ENCODE measurements at places on chromosomes 7 and 10. TPM values are rescaled to one million over a fixed set of nuclear protein-coding genes. Genes with fewer than 3 reads are reported as not detected.

DNA sequence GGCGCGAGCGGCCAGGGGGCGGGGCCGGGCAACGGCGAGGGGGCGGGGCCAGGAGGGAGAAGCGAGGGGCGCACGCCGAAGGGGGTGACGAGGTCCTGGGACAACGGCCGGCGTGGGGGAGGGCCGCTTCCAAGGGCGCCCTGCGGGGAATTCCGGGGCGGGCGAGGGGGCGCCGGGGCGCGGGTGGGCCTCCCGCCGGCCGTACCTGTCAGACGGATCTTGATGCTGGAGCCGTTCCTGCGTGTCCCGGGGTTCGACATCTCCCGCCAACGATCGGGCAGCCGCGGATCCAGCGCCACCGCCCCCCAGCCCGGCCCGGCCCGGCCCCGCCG, 421 bp downstream of the SMURF1 start:
- no peak for DNase-seq

- DNase-seq: no peak
Measured at GRCh38 chr7:124310934-124311390, 278.1 kb upstream of the TMEM229A start.

DNA sequence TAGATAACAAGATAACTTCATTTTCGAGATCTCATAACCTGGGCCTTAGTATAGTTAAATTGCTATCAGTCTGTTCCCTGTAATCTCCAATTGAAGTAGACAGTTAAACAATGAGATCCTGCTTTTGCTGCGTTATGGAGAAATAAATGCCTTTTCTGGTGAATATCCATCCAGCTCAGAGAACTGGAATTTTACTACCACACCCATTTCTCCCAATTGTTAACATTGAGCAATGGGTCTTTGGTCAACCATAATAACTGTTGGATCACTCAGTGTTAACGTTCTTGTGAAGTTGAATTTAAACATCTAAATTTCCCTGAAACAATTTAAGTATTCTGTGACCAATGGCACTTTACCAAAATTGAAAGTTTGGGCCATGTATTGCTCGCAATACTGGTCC, 3.0 kb downstream of the CALU start:
- DNase-seq: no peak

DNA sequence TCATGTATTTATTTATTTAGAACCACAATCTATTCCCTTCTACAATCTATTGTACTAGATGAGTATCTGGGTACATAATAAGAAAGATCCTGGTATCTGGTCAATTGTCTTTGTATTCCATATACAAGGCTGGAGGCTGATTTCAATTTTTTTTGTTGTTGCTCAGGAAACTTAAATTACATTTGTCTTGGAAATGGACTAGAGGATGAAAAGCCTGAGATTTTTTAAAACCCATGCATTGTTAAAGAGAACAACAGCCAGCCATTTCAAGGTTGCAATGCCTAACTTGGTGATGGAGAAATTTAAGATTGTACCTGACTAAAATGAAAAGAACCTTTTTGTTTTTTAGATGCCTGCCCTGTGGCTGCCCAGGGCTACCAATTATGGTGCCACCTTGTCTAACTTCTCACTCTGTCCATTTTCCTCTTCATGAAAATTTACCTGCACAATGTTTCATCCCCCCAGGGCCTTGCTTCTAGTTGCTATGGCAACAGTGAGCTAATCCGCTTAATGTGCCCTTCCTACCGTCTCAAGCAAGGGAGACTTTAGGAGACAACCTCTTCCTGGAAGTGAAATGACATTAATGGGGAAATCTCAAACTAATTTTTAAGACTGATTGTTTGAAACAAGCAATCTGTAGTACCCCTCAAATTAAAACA, 203.7 kb upstream of the PHYHIPL start:
- no peak for DNase-seq

GRCh38 chr10:48945441-48946130, 5.9 kb upstream of the LRRC18 start:
- no peak for DNase-seq

DNA sequence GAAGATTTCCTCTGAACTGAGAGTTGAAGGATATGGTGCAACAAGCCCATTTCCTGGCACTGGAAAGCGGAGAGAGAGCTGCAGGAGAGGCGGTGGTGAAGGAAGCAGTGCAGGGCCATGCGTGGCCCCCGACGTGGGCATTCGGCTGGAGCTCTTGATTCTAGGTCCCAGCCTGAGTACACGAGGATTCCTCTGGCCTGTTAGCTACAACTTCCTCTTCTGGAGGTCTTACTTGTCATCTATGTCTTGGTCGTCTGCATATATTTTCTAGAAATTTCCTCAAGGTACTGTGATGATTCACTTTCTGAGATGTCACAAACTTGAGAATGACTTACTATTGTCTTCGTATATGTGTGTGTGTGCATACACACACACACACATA, 59.2 kb upstream of the JAZF1 start:
- no peak for DNase-seq

GRCh38 chr7:75992083-75992755, 2.2 kb downstream of the TMEM120A start:
- no peak for DNase-seq

- no peak for DNase-seq
Measured at GRCh38 chr10:71462062-71462935, 65.6 kb downstream of the CDH23 start.

DNA sequence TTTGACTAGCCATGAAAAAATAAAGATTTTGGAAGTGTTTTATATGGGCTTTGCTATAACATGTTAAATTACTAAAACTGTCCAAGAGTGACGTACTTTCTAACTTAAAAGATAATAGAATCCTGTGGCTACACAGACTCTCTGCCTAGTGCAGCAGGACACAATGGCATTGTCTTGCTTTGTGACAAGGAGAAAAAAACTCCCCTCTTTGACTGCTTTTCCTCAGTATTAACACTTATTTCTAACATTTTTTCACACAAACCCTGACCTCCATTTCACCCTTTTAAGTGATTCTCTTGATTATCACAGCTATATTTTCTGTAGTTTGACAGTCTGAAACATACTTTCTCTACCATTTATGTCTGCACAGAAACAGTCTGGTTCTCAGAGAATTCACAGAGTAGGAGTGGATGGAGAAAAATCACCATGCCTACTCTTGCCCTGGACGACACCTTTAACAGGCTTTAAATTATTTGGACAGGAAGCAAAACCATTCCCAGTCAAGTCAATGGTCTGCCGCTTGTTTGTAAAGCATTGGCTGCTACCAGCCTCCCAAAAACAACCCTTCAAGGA, 336.3 kb upstream of the SMIM30 start:
- no peak for DNase-seq

- no peak for DNase-seq
Measured at GRCh38 chr10:72812753-72813430, 80.6 kb upstream of the OIT3 start.

DNA sequence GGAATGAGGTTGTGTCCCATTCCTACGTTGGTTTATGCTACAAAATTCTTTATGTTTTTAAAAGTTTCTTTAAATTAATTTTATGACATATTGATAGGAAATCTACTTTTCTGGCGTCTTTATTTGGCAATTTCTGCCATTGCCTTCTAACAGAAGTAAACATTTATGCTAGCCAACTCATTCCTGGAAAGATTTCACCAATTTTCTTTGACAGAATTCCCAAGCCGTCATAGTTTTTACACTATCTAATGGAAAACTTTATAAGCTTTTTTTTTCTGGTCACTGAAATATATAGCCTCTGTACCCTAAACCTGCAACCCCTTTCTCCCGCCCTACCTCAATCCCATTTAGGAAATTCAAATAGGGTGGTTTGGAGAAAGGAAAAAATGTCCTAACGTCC, 6.1 kb upstream of the TCAF1 start:
- no peak for DNase-seq

DNA sequence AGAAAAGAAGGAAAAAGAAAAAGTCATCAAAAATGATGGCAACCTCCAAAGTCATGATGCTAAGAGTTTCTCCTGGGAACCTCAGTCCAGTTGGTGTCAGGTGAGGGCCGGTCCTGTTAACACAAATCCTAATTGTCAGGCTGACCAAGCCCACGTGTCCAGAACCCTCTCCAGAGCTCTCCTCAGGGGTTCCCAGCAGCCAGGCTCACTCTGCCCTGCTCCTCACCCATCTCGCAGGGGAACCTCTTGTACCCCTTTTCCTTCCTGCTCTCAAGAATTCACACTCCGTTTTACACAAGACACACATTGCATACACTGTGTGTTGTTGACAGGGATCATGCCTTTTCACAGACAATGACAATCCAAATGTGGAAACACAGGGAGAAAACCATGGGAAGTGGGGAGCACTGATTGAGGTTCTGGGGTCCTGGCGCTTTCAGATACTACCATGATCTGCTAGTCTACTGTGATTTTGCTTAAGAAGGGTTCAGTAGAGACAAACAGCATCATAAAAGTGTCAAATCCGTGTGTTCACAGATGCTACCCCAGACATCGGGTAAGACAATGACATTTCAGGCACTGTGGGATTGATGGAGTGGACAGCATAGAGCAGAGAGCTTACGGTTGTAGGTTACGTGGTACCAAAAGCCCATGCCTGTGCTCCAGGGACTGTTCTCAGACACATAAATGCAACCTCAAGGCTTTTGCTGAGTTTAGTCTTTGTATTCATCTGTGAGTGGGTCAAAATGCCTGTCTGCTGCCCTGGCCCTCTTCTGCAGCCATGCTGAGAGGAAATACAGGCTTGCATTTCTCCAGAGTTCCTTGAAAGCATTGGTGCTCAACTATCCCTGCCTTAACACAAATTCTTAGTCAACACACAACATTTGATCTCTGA, 16.0 kb downstream of the IL2RA start:
- no peak for DNase-seq

DNA sequence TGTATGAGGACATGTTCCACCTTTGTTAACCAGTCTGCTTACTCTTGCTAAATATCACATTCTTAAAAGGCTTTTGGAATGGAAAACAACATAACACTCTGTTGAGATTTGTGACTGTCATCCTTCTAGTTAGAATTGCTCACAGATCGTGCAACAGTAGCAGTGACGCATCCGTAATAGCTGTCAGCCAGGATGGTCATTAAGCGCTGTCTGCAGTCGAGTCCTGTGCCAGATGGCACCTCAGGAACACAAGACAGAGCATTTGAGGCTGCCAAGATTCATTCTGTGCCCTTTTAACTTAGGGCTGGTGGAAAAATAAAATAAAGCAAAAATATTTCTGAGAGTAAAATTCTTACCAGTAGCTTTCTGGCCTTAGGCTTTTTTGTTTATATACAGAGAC, 348.6 kb downstream of the ANKRD7 start:
- DNase-seq: no peak

- DNase-seq: peak; percentile 23
Measured at GRCh38 chr7:123748171-123748733, 551 bp downstream of the WASL start.

DNA sequence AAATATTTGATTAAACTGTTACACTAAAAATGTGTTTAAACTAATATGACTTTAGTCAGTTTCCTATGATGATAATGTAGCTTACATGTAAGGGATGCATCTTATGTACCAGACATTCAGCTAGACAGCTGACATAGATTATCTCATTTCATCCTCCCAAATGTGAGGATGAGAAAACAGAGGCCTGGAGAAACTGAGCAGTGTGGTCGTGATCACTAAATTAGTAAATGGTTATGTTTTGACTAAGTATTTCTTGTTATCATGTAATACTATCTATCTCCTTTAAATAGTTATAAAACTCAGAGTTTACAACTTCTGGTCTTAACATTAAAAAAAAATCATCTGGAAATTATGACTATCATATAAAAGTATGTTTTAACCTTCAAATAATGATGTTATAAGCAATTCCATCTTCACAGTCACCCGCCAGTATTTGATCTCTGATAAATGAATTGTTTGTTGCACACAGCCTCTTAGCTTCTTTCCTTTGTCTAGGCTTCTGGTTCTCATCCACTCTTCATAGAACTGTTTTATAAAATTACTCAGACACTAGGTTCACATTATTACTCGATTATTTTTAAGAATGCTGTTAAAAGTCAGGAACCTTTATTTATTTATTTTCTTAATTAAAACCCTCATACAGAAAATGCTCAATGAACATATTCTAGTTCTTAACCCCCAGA, 33.6 kb upstream of the HDAC9 start:
- DNase-seq: no peak

DNA sequence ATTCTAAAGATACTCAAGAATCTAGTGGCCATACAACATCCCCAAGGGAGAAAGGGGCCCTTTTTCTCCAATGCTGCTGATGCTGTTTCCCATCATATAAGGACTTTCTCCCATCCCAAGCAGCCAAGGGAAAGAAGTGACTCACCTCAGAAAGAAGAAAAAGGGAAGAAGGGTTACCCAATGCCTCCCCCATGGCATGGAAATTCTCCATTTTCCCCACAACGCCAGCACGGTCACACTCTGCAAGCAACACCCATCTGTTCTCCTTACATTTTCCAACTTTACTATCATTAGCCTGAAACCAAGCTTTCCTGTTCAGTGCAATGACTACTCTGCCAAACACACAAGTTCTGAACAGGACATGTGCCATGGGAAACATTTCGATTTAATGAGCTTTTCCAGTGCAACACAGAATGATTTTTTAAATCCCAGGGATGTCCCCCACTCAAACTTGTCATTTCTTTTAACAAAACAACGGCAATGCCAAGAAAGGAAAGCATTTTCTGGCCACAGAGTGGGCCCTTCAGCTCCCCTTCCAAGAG, 67.9 kb downstream of the PTPRN2 start:
- DNase-seq: no peak

DNA sequence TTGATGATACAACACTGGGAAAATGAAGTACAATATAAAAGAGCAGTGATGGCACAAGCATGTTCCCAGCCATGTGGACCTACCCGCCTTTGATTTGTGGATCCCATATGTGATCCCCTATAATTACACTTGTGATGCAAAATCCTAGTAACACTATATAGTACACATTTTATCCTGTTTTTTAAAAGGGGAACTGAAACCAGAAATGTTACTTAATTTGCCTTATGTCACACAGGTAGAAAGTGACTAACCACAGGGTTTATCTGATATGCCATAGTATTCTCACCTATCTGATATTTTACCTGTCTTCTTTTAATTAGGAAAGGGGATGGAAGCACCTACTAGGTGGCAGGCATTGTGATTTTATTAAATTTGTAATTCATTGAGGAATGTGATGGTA, 35.0 kb downstream of the ARMC3 start:
- no peak for DNase-seq

MSS51 gene
- 1.6 TPM for polyA plus RNA-seq

CCDC172 gene
- not detected for polyA plus RNA-seq

HTR5A gene
- not detected for polyA plus RNA-seq

AZGP1 gene
- polyA plus RNA-seq: 64.0 TPM

CLEC5A gene
- 0.20 TPM for polyA plus RNA-seq

ZNF365 gene
- 0.29 TPM for polyA plus RNA-seq

SLC13A4 gene
- polyA plus RNA-seq: 0.84 TPM

ETV1 gene
- polyA plus RNA-seq: 31.9 TPM

CPA2 gene
- polyA plus RNA-seq: 0.34 TPM

ASAH2 gene
- 2.2 TPM for polyA plus RNA-seq

GIMAP7 gene
- 17.9 TPM for polyA plus RNA-seq

RASA4B gene
- polyA plus RNA-seq: 7.5 TPM

CFAP58 gene
- 0.49 TPM for polyA plus RNA-seq

PRR15 gene
- 4.2 TPM for polyA plus RNA-seq

Measured in right renal pelvis (tissue), 4 donors.